ENCODE measurements at places on chromosomes 3 and 15.

DNA sequence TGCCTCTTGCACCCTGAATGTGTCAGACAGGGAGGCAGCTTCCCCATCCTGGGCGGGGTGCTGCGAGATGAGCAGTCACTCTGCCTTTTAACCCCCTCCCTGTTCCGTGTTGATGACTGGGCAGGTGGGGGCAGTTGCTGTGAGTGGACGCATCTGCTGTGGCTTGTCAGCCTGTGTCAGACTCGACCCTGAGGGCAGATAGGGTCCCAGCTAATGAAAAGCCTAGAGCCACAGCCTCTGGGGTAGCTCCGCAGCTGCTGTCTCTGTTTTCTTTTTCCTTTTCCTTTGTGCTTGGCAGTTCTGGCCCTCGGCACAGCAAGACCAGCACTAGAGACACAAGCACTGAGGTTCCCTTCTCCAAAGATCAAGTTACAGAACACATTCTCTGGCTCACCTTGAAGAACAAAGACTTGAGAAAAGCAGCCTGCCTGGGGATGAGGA lies 43.0 kb upstream of the GLCE start:
- DNase-seq, result no peak

DNA sequence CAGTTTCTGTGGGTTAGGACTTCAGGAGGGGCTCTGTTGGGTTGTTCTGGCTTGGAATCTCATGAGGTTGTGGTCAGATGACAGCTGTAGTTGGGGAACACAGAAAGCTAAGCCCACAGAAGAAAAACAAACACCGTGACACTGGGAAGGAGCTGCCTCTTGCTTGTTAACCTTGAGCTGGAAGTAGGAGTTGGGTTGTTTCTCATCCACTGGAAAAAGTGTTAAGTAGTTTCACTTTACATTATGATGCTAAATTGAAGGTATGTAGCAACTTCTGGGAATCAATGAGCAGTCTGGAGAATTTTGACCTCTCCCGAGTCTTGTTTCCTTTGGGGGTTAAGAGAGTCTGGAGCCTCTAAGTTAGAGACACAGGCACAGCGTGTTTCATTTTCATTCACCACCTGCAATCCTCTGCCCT lies 20.4 kb downstream of the HACD3 start:
- no peak for DNase-seq

DNA sequence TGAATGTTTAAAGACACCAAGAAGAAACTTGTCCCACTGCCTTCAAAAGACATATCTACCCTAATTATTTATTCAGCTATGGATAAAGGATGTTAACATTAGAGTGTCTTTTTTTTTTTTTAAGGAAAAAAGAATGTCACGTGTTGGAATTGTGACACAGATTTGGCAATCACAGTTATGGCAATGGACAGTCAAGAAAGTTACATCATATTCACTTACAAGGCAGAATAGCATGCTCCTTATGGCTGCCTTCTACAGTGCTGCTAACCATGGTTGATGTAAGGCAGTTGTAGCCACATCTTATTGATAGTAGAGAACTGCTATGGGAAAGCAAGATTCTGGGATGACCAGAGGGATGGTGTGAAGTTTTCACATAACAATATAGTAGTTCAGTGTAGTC lies 128.8 kb upstream of the ZBTB20 start:
- no peak for DNase-seq

- no peak for DNase-seq
Measured at GRCh38 chr15:70362350-70362749, 264.6 kb upstream of the TLE3 start.

- DNase-seq, result no peak
Measured at GRCh38 chr3:132268956-132269355, 48.3 kb upstream of the ACP3 start.

DNA sequence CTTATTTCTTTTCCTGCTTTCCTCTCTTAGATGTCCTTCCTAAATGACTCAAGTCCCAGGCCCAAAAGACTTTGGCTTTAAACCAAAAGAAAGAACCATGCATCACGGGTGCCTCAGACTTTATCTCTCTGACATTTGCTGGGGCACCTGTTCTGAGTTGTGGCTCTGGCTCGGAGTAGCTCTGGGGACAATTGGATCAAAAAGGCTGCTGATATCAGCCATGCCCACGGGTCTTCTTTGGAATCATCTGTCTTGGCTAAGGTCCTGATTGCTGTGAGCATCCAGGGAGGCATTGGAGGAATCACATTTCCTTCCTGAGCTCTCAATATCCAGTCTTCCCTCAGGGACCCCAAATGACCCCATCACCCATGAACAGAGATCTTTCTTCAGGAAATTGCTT lies 59.9 kb downstream of the CLSTN2 start:
- DNase-seq, result no peak

- DNase-seq, result no peak
Measured at GRCh38 chr3:185711255-185711870, 113.5 kb downstream of the IGF2BP2 start.

DNA sequence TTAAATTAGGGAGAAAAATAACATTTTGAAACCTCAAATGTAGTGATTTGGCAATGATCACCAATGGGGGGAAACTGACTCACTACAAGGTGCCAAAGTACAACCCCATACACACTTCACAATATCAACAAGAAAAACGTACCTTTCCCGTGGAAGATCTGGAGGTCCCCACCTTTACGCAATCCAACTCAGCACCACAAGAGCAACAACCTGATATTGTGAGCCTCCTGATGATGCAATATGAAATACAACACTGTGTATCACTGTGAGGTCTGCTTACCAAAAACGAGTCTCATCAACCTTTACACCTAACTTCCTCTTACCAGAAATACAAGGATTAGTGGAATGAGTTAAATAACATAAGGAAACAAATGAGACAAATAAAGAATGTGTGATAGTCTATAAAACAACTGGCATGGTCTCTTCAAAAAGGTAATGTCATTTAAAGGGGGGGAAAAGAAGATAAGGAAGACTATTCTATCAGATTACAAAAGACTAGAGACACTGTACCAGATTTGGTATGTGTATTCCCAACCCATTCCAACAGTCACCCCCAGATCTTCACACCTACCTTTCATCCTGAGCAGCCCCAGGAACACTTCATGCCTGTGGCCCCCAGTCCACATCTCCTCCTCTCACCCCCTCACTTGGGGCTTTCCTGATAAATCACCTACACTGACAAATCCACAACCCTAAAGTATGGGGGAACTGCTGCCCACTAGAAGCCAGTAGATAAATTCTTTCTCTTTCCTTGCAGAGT lies 27.7 kb downstream of the DLG1 start:
- no peak for DNase-seq

- no peak for DNase-seq
Measured at GRCh38 chr3:107411779-107412178, 34.5 kb downstream of the CCDC54 start.
